Panc1 (cell line): ENCODE measurements at places on chromosomes 5 and 9. TPM values are rescaled to one million over a fixed set of nuclear protein-coding genes. Genes with fewer than 3 reads are reported as not detected.
A peak's percentile ranks its signal among the peaks of the same experiment; 100 is the strongest.

GRCh38 chr5:94849821-94850736 is 231.6 kb downstream of the SLF1 start:
- H3K27me3 ChIP-seq: no peaks in the 10 kb centered on the region
- no peak for DNase-seq
- no peak overlapping the region for H3K4me3 ChIP-seq
- H3K36me3 ChIP-seq: no peaks in the 10 kb centered on the region; the same call in 1 of the 2 replicates
- no peaks in the 10 kb centered on the region; the same call in 1 of the 2 replicates for H3K4me1 ChIP-seq

DNA sequence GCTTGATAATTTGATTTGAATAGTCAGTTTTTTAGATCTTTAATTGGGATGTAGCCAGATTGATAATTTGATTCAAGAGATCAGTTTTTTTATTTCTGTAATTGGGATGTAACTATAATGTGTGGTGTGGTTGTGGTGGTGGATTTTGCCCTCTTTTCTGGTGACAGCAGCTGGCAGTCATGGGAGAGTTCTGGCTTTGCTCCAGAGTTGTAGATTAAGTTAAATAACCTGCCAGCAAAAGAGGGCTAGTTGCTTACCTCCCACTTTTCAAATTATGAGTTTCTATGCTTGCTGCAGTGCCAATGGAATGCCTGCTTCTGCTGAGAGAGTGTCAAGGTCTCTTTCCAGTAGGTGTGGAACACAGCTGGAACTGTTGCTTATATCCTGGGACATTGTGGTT is 315.1 kb downstream of the CCDC171 start:
- H3K4me3 ChIP-seq: no peak overlapping the region
- H3K27ac ChIP-seq: no peak overlapping the region
- no peak for DNase-seq
- no peaks in the 10 kb centered on the region for H3K36me3 ChIP-seq

- peak overlapping the region; percentile 82; the same call in 1 of the 2 replicates for H3K27ac ChIP-seq
- H3K36me3 ChIP-seq: peaks cover 12% of the 10 kb centered on the region; the same call in 1 of the 2 replicates
- no peaks in the 10 kb centered on the region for H3K27me3 ChIP-seq
- H3K4me3 ChIP-seq: peak overlapping the region; percentile 97
- DNase-seq: no peak
Measured at GRCh38 chr9:71910650-71911060, 338 bp downstream of the ABHD17B start.

DNA sequence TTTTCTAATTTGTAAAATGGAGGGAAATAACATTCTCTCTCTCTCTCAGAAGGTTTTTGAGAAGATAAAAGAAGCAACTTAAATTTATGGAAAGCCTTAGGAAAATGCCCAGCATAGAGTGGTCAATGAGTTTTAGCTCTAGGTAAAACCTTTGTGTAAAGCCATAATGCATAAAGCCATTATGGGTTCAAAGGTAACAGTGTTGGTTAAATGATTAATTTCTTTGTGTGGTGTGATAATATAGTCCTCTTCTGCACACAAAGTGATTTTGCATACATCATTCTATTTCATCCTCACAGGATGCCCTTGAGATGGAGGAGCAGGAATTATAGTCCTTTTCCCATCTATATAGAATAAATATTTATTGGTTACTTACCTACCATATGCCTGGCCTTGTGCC is 602.9 kb downstream of the CSNK1G3 start:
- no peak overlapping the region for H3K4me3 ChIP-seq
- H3K27ac ChIP-seq: no peak overlapping the region
- no peaks in the 10 kb centered on the region for H3K27me3 ChIP-seq
- H3K4me1 ChIP-seq: no peaks in the 10 kb centered on the region
- no peaks in the 10 kb centered on the region for H3K36me3 ChIP-seq
- no peak for DNase-seq

DNA sequence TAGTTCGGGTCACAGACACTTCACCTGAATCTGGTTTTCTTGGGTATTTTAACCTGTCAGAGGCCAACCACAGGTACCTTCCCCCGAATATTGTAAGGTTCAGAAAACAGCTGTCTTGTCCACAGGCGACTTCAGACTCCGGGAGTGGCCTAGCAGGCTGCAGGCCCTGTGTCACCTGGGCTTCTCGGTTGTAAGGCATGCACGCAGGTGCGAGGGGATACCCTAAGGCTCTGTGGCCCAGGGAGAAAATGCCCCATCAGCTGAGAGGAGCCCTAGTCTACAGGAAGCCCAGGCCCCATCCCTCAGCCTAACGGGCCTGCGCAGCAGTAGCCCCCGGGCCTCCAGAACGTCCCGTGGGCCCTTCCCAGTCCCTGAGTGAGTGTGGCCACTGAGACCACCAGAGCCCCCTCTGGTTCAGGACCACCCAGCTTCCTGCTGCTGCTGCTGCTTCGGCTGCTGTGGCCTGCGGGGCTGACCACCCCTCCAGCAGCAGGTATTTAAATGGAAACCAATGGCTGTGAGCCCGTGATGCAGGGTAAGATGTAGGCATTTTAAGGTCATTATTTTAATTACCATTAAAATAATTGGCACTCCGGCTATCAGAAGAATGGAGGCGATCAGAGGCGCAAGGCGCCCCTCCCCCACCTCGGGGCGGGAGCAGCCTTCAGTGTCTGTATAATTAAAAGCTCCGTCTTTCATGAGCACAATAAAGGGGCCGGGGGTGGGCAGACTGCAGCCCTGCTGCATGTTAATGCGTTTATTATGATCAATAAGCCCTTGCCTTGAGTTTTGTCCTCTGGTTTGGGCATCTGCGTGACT is 65.4 kb downstream of the PSMB7 start:
- H3K27me3 ChIP-seq: no peaks in the 10 kb centered on the region
- H3K4me3 ChIP-seq: no peak overlapping the region
- H3K36me3 ChIP-seq: peaks cover 4% of the 10 kb centered on the region
- no peak overlapping the region for H3K27ac ChIP-seq
- H3K4me1 ChIP-seq: peaks cover 21% of the 10 kb centered on the region
- no peak for DNase-seq

DNA sequence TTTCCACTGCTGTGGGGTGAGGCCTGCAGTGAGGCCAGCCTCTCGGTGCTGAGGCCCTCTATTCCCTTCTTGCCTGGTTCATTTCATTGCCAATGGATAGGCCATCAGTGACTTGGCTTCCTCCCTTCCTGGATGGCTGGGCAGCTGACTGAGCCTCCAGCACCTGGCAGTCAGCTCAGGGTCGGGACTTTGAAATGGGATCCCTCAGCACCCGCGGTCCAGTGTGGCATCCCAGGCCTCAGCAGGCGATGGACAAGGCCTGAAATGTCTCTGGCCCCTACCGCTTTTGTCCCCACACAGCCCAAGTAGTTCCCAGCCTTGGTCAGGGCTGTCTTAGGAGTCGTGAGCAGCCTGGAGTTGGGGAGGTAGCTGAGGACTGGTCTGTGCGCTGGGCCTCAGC is 17.2 kb downstream of the NDST1 start:
- H3K27ac ChIP-seq: peak overlapping the region; percentile 54
- peaks cover 48% of the 10 kb centered on the region for H3K4me1 ChIP-seq
- no peaks in the 10 kb centered on the region for H3K36me3 ChIP-seq
- no peaks in the 10 kb centered on the region for H3K27me3 ChIP-seq
- no peak for DNase-seq

GRCh38 chr5:69317391-69317790 is 15.2 kb downstream of the CCDC125 start:
- H3K4me1 ChIP-seq: no peaks in the 10 kb centered on the region
- no peak for DNase-seq
- H3K36me3 ChIP-seq: no peaks in the 10 kb centered on the region
- no peak overlapping the region for H3K27ac ChIP-seq

SMIM27 gene
- 14.3 TPM for total RNA-seq

DNA sequence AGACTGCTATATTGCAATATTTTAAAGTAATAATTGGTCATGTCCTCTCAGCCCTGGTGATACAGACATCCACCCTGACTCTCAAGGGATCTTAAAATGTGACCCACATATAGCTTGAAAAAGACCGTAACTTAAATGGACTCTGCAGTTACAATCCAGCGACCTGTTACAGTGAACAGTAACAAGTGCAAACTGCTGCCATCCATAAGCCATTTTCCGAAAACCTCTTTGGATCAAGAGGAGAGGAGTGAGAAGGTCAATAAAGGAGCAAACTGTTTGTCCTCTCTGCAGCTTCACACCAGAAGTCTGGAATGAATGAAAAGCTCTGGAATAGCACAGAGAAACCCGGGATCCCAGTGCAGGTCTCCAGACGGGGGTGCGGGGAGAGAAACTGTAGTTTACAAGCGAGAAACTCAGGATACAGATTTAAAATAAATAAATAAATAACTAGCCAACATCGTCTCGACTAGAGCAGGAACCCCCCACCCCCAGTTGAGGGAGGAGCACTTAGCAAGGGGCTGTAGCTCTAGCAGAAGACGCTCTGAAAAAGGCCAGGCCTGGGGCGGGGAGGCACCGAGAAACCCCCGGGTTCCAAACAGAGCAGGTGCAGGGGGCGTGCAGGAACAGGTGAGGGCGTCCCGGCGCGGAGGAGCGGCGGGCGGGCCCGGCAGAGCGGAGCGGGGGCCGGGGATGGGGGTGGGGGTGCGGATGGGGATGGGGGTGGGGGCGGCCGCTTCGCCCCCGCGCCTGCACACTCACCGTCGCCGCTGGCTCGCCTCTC is 572 bp downstream of the ZDHHC21 start:
- no peak for DNase-seq
- no peaks in the 10 kb centered on the region for H3K27me3 ChIP-seq
- H3K27ac ChIP-seq: 0 out of 2 replicates have a peak overlapping the region, but pooled peaks have one; percentile 29
- peak overlapping the region; percentile 62 for H3K4me3 ChIP-seq

TNC gene
- total RNA-seq: 5.7 TPM

DNA sequence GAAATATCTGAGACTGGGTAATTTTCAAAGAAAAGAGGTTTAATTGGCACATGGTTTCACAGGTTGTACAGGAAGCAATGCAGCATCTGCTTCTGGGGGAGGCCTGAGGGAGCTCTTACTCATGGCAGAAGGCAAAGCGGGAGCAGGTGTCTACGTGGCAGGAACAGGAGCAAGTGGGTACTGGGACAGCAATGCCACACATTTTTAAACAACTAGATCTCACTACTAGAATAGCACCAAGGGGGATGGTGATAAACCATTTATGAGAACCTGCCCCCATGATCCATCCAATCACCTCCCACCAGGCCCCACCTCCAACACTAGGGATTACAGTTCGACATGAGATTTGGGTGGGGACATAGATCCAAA is 47.6 kb upstream of the HOMER1 start:
- DNase-seq: no peak
- H3K36me3 ChIP-seq: no peaks in the 10 kb centered on the region
- no peaks in the 10 kb centered on the region for H3K4me1 ChIP-seq
- H3K4me3 ChIP-seq: no peak overlapping the region
- H3K27ac ChIP-seq: no peak overlapping the region
- no peaks in the 10 kb centered on the region; the same call in 1 of the 2 replicates for H3K27me3 ChIP-seq

DNA sequence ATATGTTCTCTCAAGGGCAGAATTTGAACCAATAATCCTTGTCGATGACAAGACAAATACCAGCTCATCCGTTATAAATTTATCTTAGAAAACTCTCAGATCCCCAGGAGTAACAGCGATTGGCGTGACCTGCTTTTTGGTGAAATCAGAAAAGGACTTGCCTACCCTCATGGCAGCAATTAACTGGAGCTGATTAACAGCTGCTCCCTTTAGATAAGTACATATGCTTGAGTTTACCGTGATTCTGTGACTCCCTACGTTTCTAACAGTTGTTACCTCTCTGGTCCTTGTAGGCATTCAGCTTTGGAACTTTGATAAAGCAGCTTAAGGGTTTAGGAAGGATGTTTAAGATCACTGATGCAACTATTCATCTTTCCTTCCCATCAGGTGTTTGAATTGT is 2.6 kb downstream of the INVS start:
- H3K27ac ChIP-seq: no peak overlapping the region
- H3K36me3 ChIP-seq: no peaks in the 10 kb centered on the region
- H3K27me3 ChIP-seq: no peaks in the 10 kb centered on the region
- peaks cover 7% of the 10 kb centered on the region; the same call in 1 of the 2 replicates for H3K4me1 ChIP-seq

DNA sequence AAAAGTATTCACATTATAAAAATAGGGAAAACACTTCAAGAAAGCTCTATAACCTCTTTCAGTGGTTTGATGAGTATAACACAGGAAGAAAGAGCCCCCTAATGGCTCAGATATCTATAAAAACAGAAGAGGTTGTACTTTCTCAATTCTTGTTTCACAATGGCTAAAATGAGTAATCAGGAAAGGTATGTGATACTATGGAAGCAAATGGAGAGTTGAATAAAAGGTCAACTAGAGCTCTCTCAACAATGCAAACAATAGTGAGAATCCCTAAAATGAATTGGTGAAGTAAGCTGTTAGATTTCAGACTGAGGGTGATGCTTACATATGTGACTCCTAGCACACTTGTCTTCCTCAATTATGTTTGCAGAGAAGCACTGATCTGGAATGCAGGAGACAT is 584.6 kb upstream of the CDH18 start:
- H3K27ac ChIP-seq: no peak overlapping the region
- no peaks in the 10 kb centered on the region for H3K27me3 ChIP-seq
- H3K4me3 ChIP-seq: no peak overlapping the region
- H3K36me3 ChIP-seq: no peaks in the 10 kb centered on the region
- DNase-seq: peak; percentile 56

GPR21 gene
- not detected for total RNA-seq

NEUROG1 gene
- not detected for total RNA-seq

RELL2 gene
- 13.3 TPM for total RNA-seq

DNA sequence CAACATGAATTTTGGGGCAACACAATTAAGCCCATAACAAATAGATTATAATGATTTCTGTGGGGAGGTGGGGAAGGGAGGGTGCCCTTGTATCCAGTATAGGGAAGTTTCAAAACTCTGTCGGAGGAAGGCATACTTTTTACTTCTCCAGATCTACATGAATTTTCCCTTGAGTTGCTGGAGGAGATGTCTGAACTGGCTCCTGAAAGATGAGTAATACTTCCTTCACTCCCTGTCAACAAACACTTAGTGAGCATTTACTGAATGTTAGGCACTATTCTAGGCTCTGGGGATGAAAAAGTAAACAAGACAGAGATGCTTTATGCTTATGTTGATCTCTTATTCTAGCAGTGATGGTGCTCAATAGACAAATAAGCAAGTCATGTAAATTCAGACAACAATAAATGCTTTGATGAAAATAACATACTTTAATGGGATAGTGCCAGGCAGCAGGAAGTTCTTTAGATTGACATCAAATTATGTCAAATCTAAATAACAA is 197.9 kb upstream of the ANKH start:
- DNase-seq: no peak
- H3K36me3 ChIP-seq: no peaks in the 10 kb centered on the region
- H3K27ac ChIP-seq: no peak overlapping the region
- no peaks in the 10 kb centered on the region for H3K27me3 ChIP-seq
- no peaks in the 10 kb centered on the region for H3K4me1 ChIP-seq

NHP2 gene
- total RNA-seq: 239 TPM

DNA sequence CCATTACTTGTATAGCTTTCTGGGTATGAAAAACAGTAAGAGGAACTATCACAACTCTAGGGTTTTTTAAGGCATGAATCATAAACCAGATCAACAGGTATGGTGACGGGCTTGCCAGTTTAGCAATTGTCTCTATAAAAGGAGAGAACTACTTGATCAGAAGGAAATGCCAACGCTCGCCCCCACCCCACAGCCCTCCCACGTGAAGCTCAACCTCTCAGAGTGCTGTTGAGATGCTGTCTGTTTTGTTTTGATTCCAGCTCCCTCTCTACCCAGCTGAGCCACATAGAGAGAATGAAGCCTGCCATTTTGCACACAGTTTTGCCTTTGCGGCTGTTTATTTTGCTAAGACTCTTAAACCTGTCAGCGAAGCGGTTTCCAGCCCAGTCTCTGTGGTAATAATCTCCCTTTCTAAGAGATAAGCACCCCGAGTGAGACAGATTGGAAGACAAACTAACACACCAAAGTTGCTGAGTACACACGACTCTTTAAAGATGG is 257.9 kb upstream of the ANKRD55 start:
- H3K27me3 ChIP-seq: no peaks in the 10 kb centered on the region; the same call in 1 of the 2 replicates
- no peak overlapping the region for H3K4me3 ChIP-seq
- DNase-seq: no peak
- H3K4me1 ChIP-seq: no peaks in the 10 kb centered on the region
- H3K27ac ChIP-seq: no peak overlapping the region
